ENCODE measurements at places on chromosomes 1 and 21. TPM values are rescaled to one million over a fixed set of nuclear protein-coding genes. Genes with fewer than 3 reads are reported as not detected.

DNA sequence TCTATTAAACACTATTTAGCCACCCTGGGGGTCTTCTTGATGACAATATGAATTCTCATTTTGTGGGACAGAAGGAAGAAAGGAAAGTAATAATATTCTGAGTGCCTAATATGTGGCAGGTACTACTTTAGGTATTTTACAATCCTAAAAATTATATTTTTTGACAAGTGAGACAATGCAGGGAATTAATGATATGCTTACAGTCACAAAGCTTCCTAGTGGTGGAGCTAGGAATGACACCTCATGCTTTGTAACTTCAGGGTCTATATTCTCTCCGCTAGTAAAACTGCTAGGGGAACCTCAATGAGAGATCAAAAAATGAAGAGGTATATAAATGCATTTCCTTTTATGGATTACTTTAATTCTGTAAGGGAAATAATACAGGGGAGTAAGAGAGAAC, 44.3 kb downstream of the TPR start:
- DNase-seq = no peak

DNA sequence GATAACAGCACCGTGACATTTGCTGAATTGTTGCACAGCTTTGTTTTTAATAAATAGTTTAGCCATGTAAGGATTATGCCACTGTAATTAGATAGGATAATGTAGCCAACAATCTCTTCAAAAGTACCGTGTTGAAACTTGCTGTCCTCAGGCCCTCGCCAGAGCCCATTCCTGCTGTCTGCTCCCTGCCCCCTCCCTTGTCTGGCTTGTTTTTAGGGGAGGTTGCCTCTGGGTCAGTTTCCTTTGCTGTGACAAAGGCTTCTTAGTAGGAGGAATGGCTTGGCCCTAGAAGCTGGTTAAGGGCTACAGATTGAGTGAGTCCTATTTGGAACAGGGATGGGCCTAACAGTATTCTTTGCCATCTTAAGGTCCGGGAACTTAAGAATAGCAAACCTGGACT, 107.9 kb downstream of the LMO4 start:
- no peak for DNase-seq

- DNase-seq = no peak
Observed at GRCh38 chr1:243438815-243439214, 183.0 kb downstream of the SDCCAG8 start.

DNA sequence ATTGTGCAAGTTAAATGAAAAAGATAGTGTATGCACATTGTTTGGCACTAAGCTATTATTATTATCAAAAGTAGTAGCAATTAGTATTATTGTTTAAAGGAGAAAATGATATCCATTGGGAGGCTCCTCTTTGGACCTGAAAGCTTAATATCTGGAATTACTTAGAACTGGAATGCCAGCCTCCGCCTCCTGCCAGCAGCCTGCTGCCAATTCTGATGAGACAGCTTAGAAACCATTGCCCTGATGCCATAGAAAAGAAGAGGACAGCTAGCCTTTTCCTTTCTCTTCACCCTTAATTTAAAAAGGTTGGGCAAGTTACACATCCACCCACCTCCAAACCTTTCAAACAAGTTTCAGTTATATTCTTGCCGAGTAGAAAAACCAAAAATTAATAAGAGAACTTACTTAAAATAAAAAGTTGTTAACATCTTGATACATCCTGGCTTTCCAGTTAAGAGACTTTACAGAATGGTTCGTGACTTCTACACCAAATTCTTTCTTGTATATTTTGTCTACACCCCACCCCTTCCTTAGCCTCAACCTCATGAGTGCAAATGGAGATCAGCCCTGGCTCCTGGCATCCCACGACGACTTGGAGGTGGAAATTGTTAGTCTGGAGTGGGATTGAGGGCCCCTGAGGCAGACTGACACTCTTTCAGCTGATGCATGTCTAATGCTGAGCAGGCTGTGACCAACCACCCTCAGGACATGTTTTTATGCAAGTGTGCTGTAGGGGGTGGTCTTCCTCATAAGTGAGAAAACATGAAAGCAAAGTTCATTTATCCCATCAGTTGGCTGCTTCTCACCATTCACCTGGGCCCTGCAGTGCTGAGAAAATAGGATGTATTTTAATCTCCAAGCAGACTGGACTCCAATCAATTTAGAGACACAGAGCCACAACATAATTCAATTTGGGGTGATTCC, 120.6 kb downstream of the KCNJ15 start:
- DNase-seq = peak; percentile 30

GRCh38 chr1:225617956-225618355, 35.0 kb downstream of the ENAH start:
- DNase-seq = peak; percentile 21

DNA sequence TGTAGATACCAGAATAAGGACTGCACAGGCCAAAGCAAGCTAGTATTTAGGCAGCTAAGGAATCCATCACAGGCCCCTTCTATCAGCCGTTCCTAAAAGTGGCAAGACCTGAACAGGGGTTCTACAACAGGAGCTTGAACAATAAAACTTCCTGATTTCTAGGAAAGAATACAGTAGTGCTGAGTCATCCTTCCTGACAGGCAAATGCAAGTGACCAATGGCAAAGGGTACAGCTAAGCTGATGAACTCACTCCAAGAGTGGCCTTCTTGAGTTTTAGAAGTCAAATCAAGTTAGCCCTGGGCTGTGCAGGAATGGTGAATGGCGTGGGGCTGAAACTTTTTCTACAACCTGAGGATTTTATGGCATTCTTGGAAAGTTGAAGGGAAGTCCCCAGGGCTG, 112.9 kb downstream of the GREM2 start:
- no peak for DNase-seq

- DNase-seq = no peak
Observed at GRCh38 chr1:1130206-1131120, 14.6 kb upstream of the C1orf159 start.

- DNase-seq = no peak
Observed at GRCh38 chr1:40267767-40268187, 9.7 kb downstream of the ZMPSTE24 start.

DNA sequence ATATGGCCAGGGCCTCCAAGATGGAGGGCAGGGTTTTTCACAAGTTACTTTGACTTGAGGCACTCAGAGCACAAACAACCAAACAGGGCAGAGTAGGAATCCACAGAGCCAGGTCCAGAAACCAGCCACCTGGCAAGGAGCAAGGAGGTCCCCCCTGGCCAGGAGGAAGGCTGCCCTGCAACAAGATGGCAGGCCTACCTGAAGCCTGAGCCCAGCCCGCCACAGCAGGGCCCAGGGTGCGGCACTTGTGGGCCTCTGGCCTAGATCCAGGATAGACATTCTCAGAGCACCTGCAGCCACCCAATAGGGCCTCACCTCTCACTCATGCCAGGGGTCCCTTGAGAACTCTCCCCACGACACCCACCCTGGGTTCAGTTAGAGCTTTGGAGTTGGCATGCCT, 11.5 kb downstream of the SH3BGRL3 start:
- DNase-seq = no peak

- no peak for DNase-seq
Observed at GRCh38 chr1:45640293-45640692, 16.4 kb upstream of the CCDC17 start.

DNA sequence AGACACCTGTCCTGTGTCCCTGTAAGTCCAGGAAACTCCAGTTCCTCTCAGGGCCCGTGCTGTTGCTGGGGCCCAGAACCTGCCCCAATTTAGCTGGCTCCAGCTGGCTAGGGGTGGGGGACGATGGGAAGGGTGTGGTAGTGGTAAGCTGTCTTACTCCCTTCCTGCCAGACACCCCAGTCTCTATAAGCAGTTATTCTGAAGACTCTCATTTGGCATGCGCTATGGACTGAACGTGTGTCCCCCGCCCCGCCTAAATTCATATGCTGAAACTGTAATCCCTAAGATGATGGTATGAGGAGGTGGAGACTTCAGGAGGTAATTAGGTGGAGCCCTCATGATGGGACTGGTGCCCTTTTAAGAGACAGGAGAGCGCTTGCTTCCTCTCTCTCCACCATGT, 82.0 kb downstream of the MAP3K7CL start:
- no peak for DNase-seq

GRCh38 chr21:14630556-14631069, 84.5 kb upstream of the SAMSN1 start:
- DNase-seq = no peak

DNA sequence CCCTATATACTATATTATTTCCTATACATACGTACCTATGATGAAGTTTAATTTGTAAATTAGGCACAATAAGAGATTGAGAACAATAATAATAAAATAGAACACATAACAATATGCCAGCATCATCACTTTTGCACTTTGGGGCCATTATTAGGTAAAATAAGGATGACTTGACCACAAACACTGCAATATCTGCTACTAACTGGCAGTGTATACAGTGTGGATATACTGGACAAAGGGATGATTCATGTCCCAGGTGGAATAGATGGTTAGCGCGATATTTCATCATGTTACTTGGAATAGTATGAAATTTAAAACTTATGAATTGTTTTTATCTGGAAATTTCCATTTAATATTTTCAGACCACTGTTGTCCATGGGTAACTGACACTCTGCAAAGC, 35.4 kb upstream of the TXLNA start:
- DNase-seq = no peak

LCE1D gene
- not detected for polyA plus RNA-seq

PPM1J gene
- 6.7 TPM for polyA plus RNA-seq

FAM72A gene
- 8.8 TPM for polyA plus RNA-seq

LMNA gene
- polyA plus RNA-seq = 726 TPM

NGF gene
- 75.8 TPM for polyA plus RNA-seq

SAMD11 gene
- 2.1 TPM for polyA plus RNA-seq

TESK2 gene
- 1.3 TPM for polyA plus RNA-seq
